ENCODE measurements at places on chromosomes 12 and 14.
A peak's percentile ranks its signal among the peaks of the same experiment; 100 is the strongest.

GRCh38 chr12:75792687-75793086, 238.9 kb downstream of the PHLDA1 start:
- no peak for DNase-seq

- no peak for DNase-seq
These were observed 174.7 kb downstream of the SSPN start for GRCh38 chr12:26370098-26370497.

GRCh38 chr12:52976574-52977071, 27.7 kb downstream of the KRT18 start:
- DNase-seq, result no peak

DNA sequence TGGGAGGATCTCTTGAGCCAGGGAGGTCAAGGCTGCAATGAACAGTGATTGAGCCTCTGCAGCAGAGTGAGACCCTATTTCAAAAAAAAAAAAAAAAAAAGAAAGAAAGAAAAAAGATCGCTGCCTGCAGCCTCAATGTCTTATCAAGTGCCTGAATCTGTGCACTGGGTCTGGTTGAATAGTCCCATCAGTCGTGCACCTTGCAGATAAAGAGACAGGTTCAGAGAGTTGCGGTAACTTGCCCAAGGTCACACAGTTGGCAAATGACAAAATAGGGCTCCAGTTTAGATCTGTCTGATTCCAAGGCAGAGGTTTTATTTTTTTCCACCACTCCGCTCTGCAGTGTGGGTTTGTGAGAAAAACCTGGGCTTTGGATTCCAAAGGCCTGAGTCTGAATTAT, 649 bp upstream of the PLA2G1B start:
- no peak for DNase-seq

GRCh38 chr12:93621986-93622385, 49.5 kb downstream of the SOCS2 start:
- DNase-seq, result no peak

DNA sequence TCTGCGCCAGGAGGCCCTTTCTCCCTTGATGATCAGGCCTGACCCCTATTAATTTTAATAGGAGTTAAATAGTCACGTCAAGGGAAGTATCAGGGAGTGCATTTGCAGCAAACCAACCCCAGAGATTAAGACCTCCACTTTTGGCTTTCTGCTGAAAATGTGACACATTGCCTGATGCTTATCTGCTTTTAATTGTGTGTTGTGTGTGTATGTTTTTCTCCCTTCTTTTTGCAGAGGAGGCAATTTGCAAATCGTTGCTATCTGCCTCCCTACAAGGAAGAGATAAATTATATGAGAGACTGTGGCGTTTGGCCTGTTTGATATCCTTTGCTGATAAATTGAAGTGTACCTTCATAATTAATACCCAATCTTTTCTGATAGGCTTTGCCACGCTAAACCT, 822.9 kb downstream of the VRK1 start:
- DNase-seq, result peak; percentile 24

DNA sequence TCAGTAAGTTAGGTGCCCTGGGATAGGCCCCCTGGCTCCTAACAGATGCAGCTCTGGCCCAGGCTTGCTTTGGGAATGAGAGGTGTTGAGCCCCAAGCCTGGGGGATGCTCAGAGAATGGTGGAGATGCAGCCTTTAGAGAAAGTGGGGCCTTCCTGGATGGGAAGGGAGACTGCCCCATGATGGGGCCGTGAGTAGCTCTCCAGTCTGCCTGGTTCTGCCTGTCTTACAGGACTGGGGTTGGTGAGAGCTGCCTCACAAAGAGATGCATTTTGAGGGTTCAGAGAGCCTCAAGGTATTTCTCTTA, 523 bp upstream of the VRTN start:
- DNase-seq, result no peak

DNA sequence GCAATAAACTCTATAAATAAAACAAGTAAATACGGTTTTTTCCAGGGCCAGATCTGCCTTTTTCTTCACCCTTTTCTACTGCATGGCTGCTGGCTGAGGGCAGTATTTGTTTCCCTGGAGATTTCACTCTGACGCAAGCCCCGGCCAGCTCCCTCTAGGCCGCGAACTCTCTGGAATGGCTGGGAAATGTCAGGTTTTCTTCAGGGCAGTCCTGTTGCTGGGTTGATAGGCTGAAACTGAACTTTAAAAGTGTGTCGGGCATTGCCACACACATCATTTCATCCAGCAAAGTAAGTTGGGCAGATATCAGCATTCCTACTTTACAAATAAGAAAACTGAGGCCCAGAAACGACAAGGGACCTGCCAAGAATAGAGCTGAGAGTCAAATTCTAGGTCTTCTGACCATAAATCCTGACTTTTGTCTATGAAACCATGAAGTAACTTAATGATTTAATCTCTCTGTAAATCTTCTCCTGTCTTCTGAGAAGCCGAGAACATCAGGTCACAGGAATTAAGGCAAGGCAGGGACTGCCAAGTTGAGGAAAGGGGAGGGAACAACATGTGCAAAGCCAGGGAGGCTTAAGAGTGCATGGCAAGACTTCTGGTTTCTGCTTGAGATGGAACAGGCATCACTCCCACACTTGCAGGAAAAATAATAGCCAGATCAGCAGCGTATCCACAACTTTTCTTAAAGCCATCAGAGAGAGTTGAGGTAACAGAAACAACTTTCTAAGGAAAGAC, 205.0 kb upstream of the CCDC196 start:
- no peak for DNase-seq

DNA sequence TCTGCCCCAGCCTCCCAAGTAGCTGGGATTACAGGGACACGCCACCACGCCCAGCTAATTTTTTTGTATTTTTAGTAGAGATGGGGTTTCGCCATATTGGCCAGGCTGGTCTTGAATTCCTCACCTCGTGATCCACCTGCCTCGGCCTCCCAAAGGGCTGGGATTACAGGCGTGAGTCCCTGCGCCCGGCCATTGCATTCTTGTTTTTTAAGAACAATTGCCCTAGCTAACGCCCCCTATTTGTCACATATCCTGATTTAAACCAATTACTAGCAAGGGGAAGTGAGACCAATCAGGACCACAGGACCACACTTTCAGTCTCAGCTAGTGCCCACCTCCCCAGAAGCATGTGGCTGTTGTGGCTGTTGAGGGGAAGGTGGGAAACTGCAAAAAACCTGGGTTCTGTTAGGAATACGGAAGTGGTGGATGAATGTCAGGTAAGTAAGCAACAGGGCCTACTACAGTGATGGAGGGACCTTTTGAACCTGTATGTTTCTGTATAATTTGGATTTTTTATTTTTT, 37.8 kb upstream of the NFYB start:
- DNase-seq, result no peak

DNA sequence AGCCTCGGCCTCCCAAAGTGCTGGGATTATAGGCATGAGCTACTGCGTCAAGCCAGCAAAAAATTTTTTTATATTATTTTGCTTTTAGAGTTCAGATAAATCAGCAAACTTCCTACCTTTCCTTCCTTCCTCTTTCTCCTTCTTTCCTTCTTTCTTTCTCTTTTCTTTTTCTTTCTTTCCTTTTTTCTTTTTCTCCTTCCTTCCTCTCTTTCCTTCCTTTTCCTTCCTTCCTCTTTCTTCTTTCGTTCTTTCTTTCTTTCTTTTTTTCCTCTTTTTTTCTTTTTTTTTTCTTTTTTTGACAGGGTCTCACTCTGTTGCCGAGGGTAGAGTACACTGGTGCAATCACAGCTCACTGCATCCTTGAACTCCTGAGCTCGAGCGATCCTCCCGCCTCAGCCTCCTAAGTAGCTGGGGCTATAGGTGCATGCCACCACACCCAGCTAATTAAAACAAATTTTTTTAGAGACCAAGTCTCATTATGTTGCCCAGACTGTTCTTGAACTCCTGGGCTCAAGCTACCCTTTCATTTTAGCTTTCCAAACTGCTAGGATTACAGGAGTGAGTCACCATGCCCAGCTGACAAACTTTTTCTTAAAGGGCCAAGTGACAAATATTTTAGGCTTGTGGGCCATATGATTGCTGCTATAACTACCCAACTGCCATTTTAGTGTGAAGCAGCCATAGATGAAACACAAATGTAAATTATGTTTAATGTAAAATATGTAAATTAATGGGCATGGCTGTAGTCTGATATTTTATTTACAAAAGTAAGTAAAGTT, 7.1 kb upstream of the WASHC4 start:
- DNase-seq, result no peak

DNA sequence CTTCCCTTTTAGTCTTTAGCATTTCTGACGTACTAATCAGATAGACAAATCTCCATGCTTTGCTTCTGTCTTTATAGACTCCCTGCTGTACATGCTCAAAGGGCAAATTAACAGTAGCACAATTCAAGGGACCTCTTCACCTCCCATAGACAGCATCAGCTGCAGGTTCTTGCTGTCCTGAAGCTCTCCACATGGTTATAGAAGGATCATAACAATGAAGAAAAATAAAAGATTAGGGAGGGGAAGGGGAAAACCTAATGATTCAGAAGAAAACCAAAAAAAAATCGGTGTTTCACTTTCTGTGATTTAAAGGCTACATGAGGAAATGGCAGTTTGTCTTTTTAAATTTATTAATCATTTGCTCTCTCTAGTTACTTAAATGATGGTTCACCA, 155.5 kb downstream of the PTCSC3 start:
- DNase-seq, result no peak

GRCh38 chr12:2266666-2267620, 214.2 kb downstream of the CACNA1C start:
- no peak for DNase-seq

- DNase-seq, result no peak
These were observed 182.1 kb upstream of the HMGA2 start for GRCh38 chr12:65642061-65642661.

- DNase-seq, result no peak
These were observed 116.6 kb upstream of the C14orf180 start for GRCh38 chr14:104462651-104463630.

- DNase-seq, result no peak
These were observed 27.4 kb downstream of the RAB21 start for GRCh38 chr12:71782017-71782416.

- DNase-seq, result no peak
These were observed 188.8 kb downstream of the ESRRB start for GRCh38 chr14:76564471-76565422.

DNA sequence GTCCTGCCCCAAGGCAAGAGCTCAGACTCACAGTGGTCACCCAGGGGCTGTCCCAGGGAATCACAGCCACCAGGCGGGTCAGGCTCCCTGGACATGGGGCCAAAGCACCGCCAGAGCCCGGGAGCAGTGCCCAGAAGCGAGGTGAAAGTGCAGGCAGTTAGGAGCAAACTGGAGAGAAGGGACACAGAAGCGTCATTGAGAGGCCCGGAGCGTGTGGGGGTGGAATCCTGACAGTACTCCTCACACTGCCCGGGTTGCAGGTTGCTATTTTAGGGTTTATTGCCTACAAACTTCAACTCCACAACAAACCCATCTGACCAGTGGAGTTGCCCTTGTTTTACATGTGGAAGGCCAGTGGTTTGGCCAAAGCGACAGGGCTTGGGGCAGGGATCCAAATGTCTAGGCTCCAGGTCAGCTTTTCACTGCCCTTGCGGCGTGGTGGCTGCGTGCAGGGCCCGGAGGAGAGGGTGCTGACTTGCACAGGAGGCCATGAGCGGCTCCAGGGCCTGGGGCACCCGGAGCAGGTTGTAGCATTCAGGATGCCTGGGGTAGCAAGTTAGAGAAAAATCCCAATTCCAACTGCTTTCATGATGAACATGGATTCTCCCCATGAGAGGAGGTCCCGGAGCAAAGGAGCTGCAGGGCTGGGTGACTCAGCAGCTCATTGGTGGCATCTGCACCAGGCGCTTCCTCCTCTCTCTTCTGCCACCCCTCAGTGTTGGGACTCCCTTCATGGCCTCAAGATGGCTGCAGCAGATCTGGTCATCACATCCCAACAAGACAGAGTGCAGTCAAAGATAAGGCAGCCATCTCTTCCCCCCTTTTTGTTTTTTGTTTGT, 112.3 kb upstream of the NCOR2 start:
- no peak for DNase-seq

DNA sequence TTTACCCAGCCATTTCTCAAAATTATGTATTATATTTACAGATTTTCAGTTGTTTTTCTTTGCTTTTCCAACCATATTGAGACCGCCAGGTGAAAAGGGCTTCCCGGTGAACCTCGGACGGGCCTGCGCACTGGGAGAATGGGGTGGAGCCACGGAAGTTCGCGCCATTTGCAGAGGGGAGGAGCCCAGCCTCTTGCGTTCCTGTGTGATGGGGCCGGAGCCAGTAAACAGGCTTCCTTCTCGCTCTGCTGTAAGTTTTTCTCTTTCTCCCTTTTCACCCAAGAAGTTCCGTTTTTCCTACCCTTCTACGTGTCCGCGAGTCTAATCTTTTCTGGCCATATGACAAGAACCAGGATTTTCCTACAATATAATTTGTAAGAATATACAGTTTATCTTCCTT, 1108.8 kb upstream of the SEL1L start:
- no peak for DNase-seq

GRCh38 chr14:76428611-76429010, 52.7 kb downstream of the ESRRB start:
- no peak for DNase-seq

GRCh38 chr12:94309373-94309772, 150.3 kb downstream of the CEP83 start:
- no peak for DNase-seq

DNA sequence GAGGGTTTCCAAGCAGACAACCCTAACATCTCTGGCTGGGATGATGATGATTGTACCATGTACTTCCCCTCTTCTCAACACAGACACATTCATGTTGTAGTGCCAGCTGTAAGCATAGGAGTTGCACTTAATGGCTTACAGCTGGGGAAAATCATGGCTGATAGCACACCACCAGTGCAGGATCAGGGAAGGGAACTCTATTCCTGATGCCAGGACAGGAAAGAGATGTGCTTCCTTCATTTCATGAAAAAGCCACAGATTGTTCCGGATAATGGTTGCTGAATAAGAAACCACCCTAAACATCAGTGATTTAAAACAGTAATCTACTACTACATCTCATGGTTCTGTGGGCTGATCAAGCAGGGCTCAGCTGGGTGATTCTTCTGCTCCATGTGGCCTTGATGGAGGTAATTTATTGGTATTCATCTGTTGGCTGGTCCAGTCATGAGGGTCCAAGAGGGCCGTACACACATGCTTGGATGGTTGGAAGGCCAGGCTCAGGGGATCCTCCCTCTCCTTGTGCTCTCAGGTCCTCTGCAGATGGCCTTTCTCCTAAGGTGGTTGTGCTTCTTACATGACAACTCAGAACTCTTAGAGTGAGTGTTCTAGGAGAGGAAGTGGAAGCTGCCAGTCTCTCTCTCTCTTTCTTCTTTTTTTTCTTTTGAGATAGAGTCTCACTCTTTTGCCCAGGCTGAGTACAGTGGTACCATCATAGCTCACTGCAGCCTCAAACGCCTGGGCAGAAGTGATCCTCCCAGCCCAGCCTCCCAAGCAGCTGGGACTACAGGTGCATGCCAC, 16.5 kb downstream of the TRAF3 start:
- no peak for DNase-seq

DNA sequence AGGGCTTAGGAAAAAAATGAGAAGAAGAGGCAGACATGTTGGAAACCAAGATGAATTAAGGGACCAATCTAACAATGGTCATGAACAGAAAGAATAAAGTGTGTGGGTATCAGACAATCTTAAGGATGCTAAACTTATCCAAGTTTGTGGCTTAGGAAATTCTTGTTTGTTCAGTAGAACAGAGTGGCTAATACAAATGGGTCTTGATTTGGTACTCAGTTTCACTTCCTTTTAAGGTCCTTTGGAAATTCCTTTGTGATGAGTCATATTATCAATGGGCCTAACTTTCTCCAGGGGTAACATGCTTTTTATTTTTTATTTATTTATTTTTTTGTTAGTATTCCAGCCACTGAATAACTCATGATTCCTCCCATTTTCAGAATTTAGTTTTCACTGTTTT, 1154.7 kb upstream of the FLRT2 start:
- no peak for DNase-seq
